ENCODE measurements at places on chromosomes 12 and 14.

GRCh38 chr14:100468557-100468956 is 118.7 kb downstream of the BEGAIN start:
- DNase-seq, result no peak

DNA sequence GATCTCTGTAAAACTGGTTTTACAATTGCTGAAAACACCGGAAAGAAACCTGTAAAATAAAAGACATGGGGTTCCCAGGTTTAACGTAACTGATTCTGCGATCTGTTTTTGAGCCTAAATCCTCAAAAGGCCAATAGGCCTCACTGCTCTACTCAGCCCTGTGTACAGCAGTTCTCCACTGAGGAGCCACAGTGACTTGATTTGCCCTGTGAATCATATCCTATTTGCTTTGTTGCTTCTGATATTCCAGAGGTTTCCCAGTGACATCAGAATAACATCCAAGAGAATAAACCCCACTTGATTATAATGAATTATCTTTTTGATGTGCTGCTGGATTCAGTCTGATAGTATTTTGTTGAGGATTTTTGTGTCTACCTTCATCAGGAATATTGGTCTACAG is 27.5 kb downstream of the MDM1 start:
- DNase-seq, result no peak

GRCh38 chr12:118409834-118410233 is 33.5 kb downstream of the SUDS3 start:
- DNase-seq, result no peak

GRCh38 chr14:55052269-55052930 is 953 bp downstream of the MAPK1IP1L start:
- DNase-seq, result no peak

- DNase-seq, result peak; percentile 28
Measured at GRCh38 chr12:120939523-120939922, 35.4 kb upstream of the SPPL3 start.

DNA sequence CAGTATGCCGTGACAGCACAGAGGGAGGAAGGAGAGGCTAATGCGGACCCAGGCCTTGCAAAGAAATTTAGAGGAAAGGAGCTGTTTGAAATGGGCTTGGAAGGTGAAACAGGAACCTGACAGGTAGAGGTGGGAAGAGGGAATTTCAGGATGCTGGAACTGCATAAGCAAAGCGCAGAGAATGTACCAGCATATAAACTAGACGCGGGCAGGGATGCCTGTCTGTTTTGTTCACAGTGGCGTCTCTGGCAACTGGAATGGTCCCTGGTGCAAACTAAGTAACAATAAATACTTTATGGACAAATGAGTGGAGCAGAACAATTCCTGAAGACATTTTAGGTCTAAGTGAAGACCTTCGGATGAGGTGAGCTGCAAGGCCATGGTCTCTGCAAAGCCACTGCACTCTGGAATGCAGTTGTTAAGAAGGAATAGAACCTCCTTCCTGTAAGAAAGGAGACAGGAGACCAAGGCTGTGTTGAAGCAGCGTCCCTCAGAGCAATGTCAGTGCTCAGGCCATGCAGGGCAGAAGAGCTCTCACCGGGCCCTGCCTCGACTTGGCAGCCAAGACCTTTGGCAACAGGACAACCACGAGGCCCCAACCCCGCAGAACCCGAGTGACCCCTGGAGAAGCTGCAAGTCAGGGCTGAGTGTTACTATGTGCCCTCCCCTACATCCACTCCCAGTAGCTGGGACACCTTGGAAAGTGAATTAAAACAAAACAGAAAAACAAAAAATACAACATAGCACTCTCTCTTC is 42.8 kb downstream of the PITPNM2 start:
- no peak for DNase-seq
